Caudate nucleus (tissue), 63 donors: ENCODE measurements at places on chromosomes 12 and 14.

- DNase-seq, result no peak
These were observed 50.6 kb downstream of the TSPAN11 start for GRCh38 chr12:30977124-30977523.

DNA sequence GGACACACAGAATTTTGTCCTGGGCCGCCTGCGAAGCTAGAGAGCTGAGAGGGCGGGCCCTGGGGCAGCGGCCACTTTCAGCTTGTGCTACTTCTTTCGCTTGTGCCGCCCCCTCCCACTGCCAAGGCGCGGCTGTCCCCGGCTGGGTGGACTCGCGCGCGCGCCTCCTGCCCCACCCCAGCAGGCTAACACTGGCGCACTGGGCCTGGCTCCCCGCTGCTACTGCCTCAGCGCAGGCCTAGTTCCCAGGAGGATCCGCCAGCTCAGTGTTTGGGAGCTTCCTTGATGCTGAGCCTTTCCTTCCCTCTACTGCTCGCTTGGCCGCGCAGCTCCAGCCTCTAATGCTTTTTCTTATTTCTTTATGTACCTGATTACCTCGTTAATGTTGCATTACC lies 27.4 kb upstream of the METAP2 start:
- DNase-seq, result no peak

- no peak for DNase-seq
These were observed 17.0 kb downstream of the TBX3 start for GRCh38 chr12:114666746-114667668.

GRCh38 chr14:78519863-78520262 lies 349.7 kb downstream of the NRXN3 start:
- DNase-seq, result no peak

- no peak for DNase-seq
These were observed 9.4 kb downstream of the CARMIL3 start for GRCh38 chr14:24060984-24061913.

DNA sequence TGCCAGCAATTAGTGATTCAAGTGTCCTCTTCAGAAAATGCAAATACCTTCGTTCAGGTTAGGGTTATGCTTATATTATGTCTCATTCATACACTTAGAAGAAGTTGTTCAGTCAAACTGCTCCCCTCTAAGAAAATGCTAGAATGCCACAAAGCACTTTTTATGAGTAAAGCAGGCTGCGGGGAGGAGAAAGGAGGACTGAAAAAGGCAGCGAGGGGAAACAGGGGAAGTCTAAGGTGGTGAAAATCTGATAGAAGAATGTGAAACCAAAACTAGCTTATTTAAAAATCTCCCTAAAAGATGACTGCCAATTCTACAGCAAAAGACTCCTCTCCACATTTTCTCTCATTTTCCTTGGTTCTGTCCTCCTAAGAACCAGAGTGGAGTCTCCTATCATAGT lies 70.1 kb downstream of the PRKD1 start:
- no peak for DNase-seq

- peak; percentile 65 for DNase-seq
These were observed at the start of gene ARID2 for GRCh38 chr12:45729233-45730083. Gene ARID2 (plus strand): TSS chr12:45729706. CDS start chr12:45729837, 131 bp downstream.

- DNase-seq, result no peak
These were observed 61.9 kb upstream of the CMKLR1 start for GRCh38 chr12:108400900-108401480.

DNA sequence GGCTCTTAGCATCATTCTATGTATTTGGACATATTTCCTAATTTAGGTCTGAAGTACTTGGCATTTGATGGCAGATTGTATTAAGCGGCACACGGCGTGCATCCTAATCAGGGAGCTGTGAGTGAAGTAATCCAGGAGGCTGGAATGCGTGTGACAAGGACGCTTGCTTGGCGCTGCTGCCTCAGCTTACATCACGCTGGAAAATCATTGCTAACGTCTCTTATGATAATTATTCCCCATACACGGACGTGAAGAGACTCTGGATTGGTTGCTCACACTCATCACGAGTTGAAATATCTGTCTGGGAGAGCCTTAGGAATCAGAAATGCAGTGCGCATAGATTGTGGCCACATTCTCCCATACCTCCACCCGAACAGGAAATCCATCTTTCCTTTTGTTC lies 85.3 kb downstream of the FBXW8 start:
- DNase-seq, result no peak
